ENCODE measurements at places on chromosomes 16 and 17.

GRCh38 chr17:57539529-57540301, 205.4 kb downstream of the CCDC182 start:
- DNase-seq, result no peak

- DNase-seq, result peak; percentile 53
These were observed 5.7 kb downstream of the MATCAP1 start for GRCh38 chr16:67177743-67178699.

- peak; percentile 87 for DNase-seq
These were observed 2.0 kb downstream of the PPP1R9B start for GRCh38 chr17:50148226-50149090.

DNA sequence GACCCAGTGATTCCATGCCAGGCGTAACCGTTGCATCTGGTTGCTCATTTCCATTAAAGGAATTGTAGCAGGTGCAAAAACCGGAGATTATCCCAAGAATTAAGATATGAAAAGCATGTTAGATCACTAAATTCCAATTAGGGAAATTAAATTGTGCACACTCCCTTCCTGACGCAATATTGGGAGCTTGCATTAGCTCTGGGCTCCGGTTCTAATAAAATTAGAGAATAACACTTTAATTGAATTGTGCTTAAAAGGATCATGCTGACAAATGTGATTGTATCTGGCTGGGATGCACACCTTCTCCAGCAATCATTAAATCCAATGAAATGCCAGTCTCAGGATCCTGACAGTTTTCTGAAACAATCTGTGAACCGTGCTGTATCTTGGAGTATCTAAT, 38.1 kb downstream of the IRX5 start:
- no peak for DNase-seq

- DNase-seq, result no peak
These were observed 362.4 kb upstream of the MAF start for GRCh38 chr16:79962962-79963361.

DNA sequence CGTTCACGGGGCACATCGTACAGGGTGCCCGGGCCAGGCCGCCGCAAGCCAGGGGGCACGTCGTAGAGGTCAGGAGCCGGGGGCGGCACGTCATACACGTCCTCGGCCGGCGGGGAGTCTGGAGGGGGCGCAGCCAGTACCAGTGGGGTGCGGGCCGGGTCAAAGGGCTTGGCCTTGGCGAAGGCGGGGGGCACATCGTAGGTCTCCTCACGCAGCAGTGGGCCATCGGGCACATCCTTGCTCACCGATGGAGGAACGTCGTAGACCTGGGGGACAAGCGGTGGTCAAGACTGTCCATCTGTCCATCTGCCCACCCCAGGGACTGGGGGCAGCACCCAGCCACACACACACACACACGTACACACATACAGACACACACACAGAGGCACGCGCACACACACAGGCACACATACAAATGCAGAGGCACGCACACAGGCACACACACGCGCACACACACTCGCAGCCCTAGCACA, 15.7 kb downstream of the BCAR1 start:
- DNase-seq, result no peak

- DNase-seq, result no peak
These were observed 86.5 kb downstream of the STH start for GRCh38 chr17:46085522-46085921.

DNA sequence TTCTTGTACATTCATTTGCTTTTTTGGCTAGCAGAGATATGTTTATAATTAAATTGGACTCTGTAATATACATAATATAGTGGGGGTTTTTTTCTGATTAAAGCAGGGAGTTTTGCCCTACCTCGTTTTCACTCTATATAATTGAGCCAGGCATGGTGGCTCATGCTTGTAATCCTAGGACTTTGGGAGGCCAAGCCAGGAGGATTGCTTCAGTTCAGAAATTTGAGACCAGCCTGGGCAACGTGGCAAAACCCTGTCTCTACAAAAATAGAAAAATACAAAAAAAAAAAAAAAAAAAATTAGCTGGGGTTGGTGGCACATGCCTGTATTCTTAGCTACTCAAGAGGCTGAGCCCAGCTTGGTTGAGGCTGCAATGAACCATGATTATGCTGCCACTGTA, 42.2 kb downstream of the PAFAH1B1 start:
- no peak for DNase-seq
